ENCODE measurements at places on chromosomes 13 and 19.

DNA sequence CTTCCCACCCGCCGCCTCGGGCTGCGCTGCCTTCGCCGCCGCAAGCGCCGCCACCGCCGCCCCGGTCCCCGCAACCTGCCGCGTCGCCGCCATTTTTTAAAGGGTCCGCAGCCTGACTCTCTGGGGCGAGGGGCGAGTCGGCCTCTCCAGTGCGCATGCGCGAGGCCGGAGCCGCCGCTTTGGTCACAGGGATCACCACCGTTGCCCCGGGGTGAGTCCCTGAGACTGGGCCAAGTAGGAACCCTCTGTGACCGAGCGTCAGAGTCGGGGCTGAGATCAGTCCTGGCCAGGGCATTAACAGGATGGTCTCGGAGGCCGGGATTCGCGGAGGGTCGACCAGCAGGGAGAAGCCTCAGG is 42.6 kb downstream of the ZNF146 start:
- no peak for DNase-seq

GRCh38 chr13:44230071-44230470 is 143.6 kb upstream of the SERP2 start:
- no peak for DNase-seq

DNA sequence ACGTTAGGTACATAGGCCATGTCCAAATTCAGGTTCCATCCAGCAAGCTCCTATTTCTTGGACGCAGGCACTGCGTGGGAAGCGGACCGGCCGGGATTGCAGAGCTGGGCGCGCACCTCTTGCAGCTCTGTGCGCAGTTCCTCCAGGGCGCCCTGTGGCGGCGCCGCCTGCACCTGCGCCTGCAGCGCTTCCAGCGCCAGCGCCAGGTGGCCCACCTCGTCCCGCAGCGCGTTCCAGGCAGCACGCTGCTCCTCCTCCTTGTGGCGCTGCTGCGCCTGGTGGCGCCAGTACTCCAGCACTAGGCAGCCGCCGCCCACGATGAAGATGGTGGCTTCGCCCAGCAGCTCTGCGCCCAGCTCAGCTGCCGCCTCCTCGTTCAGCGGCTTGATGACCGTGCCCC is 31.1 kb downstream of the OPA3 start:
- DNase-seq = no peak

- no peak for DNase-seq
Measured at GRCh38 chr19:17061691-17062090, 13.6 kb downstream of the HAUS8 start.

DNA sequence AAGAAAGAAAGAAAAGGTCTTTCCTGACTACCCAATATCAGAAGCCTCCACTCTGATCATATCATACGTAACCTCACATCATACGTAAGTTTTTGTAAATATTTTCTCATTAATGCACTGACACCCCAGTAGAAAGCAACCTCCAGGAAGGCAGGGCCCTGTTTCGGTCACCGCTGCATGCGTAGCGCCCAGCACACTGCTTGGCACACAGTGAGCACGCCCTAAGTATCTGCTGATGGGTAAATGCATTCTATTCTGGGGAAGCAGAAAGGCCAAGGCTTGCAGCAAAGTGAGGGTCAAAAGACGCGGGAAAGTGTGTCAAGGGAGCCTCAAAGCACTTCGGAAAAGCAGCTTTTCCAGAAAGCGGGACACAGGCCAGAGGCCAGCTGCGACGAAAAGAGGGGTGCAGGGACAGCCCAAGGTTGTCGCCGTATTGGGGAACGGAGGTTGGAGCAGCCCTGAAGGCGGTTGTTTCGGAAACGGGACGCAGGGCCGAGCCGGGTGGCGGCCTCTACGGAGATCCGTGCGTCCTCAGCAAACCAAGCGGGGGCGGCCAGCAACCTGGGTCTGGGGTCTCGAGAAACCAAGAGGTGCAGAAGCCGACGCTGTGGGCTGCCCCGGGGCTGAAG is 463 bp downstream of the SUGP1 start:
- DNase-seq = no peak

DNA sequence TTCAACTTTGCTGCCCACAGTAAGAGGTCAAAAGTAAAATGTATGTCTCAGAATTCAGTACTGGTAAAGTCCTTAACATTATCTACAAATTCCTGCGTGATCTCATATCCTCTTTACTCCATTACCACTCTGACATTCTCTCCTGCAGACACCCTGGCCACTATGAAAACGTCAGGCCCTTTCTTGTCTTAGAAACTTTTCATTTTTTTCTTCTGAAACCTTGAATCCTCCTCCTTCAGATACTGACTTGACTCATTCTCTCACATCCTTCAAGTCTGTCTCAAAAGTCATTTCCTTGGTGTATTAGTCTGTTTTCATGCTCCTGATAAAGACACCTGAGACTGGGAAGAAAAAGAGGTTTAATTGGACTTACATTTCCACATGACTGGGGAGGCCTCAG is 262.3 kb downstream of the POU4F1 start:
- DNase-seq = no peak

DNA sequence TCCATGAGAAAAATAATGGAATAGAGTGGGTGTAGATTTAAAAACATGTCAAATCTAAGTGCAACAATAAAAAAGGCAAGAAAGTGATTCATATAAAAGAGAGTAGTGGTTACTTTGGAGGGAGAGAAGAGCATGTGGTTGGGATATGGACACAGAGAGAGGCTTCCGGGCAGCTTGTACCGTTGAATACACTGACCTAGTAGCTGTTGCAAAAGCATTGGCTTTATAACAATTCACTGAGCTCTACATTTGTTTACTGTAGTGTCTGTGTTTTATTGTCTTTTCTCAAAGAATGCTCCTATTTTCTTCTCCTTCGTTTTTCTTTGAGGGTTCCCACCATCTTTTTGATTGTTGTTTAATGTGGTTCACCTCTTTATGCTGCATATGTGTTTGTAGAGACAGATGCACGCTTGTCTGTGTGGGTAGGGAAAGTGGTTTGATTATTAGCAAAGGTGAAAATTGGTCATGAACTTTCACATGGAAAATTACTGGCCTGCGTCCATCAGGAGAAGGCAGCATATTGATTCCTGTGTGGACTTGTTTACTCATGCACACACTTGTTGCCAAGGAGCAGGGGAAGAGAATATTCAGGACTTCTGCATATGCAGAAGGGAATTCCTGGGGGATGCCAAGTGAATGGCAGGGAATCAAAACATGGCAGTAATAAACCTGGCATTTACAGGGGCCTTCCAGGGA is 29.9 kb upstream of the IRS2 start:
- DNase-seq = no peak

DNA sequence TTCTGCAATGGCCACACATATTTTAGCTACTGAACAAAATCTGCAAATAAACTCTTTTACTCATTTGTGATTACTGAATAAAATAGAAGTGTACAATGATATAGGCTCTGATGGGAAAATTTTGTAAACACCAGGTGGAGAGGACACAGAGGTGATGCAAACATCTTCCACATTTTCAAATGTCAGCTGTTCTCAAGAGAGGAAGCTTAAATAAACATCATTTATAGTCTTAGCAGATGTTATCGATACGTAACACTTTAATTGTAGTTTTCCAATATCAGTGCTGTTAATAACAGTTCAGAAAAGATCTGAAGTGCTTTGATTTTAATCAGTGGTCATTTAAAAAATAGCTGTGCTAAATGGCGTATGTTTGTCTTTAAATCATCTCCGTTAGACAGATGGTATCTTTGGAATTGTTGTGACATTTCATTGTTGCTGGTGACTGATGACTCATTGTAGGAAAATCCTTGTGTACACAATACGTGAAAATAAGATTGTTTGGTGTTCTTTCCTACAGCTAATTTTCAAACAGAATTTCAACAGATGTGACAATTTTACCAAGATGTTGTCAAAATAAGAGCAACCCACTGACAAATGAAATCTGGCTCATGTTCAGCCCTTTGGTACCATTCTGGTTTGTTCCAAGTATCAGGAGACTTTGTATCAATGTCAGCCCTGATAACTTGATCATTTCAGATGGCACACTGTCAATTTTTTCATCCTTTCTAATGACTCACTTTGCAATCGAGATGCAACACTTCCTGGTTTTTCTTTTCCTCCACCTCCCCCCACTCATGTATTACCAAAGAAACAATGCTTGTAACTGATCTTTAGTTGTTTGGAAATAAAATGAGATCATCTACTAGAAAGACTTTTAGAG is 516.0 kb downstream of the DCT start:
- no peak for DNase-seq

- no peak for DNase-seq
Measured at GRCh38 chr13:21012841-21013681, 48.3 kb downstream of the LATS2 start.

DNA sequence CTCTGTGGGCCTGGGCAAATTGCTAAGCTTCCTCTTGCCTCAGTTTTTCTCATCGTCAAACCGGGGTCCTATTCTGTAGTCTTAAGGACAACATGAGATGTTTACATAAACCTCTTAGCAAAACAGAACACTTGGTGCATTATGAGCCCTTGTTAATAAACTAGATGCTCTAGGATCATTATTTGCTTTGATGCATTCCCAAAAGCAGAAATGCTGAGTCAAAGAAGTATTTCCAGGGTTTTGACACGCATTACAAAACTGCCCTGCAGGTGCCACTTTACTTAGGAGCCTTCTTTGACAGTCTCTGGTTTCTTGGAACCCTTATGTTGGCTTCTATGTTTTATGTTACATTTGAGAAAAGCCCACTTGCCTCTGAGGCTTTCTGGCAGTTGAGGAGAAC is 12.1 kb downstream of the AKAP11 start:
- DNase-seq = no peak

- no peak for DNase-seq
Measured at GRCh38 chr13:113245849-113246796, 36.7 kb downstream of the CUL4A start.

- DNase-seq = no peak
Measured at GRCh38 chr13:55566334-55566733, 1574.4 kb upstream of the PRR20A start.

GRCh38 chr19:12464769-12465168 is 19.8 kb downstream of the ZNF709 start:
- DNase-seq = no peak

Data from stimulated activated CD4-positive, alpha-beta T cell treated with anti-CD3 and anti-CD28 coated beads, Interleukin-4, amount 100 ng/mL, for 48 hours (primary cell).